ENCODE measurements at places on chromosomes 5 and 9. TPM values are rescaled to one million over a fixed set of nuclear protein-coding genes. Genes with fewer than 3 reads are reported as not detected.

DNA sequence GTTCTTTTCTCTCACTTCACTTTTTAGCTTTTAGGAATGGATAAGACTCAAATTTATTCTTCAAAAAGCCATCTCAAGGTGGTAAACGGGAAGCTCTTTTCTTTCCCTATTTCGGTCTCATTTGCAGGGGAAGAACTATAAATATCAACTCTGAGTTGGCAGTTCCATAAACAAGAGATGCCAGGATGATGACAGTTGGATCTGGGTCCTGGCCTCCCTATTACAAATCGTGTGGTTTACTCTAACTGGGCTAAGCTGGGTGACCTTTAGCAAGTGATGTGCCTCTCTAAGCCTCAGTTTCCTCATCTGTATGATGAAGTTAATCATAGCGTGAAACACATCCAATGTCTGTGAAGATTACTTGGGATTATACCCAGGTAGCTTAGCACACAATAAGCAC is 44.2 kb downstream of the TLE4 start:
- DNase-seq, result peak; percentile 36

GRCh38 chr9:99555792-99556191 is 265.9 kb upstream of the NR4A3 start:
- DNase-seq, result peak; percentile 11

GRCh38 chr5:173163219-173163618 is 18.9 kb downstream of the BNIP1 start:
- DNase-seq, result no peak

DNA sequence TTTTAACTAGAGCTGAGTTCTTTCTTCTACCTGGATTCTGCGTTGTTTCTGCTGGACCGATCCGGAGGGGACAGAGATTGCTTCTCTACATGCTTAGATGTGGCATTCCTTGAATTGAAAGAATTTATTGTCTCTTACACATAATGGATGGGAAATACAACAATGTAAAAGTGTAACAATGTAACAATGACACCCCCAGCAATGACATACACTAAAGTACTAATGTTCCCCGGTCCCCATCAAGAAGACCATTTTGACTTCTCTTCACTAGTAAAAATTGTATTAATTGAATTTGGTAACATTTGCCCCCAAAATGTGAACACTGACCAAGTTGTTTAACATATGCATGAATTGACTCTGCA is 760.2 kb downstream of the TAF11L14 start:
- DNase-seq, result no peak

DNA sequence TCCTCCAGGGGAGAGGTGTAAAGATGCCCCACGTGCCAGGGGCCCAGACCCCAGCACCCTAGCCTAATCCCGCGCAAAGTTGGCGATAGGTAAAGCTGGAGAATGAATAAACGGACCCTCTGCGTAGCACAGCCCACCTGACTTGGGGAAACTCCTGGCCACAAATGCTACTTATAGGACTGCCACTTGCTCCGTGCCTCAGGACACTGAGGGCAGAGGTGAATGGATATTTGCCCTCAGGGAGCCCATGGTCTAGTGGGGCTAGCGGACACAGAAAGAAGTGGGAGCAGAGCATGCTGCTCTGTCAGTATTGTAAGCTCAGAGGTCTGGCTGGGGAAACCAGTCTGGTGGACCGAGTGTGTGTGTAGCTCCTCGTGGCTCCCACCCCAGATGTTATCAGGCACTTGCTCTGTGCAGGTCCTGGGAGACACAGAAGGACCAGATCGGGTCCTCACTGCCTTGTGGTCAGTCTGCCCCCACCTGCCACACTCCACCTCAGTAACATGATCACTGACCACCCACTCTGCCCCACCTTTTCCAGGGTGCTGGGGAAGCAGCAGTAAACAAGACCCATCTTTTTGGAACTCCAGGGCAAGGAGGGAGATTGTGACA is 841 bp downstream of the GRK6 start:
- DNase-seq, result no peak

GRCh38 chr9:134962065-134962972 is 44.6 kb upstream of the FCN1 start:
- no peak for DNase-seq

ARID3C gene
- under 0.01 TPM for total RNA-seq

DNA sequence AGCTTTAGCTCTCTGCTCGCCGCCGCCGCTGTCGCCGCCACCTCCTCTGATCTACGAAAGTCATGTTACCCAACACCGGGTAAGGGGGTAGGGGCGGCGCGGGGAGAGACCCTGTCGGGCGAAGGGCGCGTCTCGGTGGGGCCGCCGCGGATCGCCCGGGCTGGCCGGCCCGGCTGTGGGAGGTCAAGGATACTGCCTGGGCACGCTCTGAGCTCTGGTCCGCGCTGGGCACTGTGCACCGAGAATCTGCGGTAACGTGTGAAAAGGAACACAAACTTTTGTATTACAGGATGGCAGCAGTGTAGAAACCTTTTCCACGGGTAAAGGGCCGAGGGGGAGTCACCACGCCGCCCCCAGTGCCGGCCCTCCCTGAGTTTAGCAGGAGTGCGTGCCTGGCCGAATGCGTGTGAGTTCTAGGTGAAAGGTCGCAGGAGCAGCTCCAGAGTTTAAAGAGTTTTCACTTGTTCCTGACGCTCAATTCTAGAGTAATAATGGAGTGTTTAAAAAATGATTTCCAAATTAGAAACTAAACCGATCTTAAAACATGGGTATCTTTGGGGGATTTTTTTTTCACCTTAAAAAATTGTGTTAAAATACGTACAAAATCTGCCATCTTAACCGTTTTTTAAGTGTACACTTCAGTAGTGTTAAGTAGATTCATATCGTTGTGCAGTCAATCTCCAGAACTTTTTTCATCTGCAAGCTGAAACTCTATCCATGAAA is at the start of gene HSDL2:
Gene HSDL2 (plus strand): TSS at position 7 of the 723 bp plus-strand sequence. CDS start 56 bp downstream, at position 63.
- DNase-seq, result peak; percentile 41

GRCh38 chr5:98535901-98536300 is 237.6 kb upstream of the RGMB start:
- DNase-seq, result no peak

DNA sequence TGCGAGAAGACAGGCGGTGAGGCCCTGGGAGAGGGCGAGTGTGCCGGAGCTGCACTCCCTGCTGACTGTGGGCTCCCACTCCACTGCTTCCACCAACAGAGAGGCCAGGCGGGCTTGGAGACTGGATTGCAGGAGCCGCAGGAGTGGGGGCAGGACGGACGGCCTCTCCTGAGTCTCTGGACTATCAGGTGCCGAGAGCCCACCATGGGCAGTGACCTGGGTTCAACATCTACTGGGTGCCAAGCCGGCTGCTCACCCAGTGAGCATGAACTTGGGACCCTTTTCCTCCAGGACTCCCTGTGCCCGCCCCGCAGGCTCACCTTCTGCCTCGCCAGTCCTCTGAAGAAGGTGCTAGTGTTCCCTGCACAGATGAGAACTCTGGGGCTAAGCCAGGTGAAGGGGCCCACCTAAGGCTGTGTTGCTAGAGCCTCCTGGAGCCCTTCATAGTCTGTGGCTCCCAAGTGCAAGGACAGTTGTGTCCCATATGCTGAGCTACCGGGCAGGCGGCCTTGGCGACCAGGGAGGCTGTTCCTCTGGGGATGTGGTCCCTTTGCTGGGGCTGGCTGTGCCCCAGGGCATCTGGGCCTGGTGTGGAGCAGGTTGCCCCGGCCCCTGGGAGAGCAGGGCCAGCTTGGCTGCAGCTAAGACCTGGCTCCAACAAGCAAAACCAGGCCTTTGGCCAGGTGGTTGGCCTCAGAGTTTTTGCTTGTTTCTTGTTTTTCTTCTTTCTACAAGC is 77.7 kb upstream of the PHYKPL start:
- DNase-seq, result no peak

- DNase-seq, result peak; percentile 91
Observed at GRCh38 chr9:73143711-73144328, 7.8 kb upstream of the ANXA1 start.

DNA sequence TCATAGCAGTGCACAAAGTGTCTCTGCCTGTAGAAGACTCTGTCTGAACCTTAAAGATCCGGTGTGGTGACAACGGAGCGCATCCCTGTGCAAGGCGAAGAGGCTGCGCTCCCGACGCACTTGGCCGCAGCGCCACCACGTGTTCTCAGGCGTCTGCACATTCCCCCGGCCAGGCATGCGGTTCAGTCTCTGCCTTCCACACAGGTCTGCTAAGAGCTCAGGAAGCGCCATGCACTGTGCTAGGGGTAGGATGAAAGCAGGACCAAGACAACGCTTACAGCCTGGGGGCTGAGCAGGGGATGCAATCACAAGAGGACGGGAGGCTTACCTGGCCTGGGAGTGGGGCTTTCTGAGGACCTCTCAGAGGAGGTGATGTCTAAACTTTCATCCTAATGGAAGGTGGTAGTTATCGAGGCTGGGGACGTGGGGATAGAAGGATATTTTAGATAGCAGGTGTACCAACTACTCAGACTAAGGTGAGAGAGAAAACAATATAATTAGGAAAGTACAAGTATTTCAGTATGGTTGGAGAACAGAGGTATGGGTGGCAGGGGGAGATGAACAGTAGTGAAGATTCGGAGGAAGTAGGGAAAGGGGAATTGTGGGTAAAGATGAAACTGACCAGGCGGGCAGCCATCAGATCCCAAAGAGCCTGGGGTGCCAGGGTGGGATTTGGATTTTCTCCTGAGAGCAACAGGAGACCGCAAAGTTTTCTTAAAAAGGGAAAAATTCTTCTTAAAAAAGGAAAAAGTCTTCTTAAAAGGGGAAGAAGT is 13.3 kb downstream of the CAPSL start:
- peak; percentile 65 for DNase-seq

DNA sequence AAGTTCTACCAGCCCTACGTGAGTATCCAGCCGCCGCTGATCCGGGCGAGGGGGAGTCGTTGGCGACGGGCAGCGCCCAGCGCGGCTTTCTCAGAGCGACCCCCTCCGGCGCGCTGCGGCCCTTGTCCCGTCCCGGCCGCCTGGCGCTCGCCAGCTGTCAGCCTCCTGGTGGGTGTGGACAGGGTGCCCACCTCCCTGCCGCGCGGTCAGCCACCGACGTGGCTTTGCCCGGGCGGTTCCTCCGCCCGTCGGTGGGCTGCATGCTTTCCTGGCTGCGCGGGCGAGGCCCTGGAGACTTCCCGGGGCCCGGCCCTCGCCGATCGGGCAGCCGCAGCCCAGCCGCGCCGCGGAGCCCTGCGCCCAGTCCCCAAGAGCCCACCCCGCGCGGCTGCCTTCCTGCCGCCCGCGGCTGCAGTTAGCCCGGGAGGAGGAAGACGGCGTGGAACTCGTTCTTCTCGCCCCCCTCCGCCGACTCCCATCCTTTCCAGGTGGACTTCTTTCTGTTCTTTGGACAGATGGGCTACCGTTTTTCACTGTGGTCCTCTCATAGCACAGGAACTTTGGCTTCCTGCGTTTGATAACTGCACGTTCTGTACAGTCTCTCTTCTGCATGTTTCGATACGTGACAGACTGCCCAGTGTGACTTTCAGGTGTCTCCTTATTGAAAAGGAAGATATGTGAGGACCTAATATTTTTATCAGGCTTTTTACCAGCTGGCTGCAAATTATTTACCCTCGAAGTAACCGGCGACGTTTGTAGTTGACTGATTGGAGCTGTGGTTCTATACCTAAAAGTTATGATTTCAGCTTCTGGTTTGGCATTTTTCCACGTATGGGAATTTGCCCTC is 577 bp downstream of the AP3S1 start:
- no peak for DNase-seq

- peak; percentile 63 for DNase-seq
Observed at GRCh38 chr9:90002397-90003271, 397.8 kb downstream of the GADD45G start.

DNA sequence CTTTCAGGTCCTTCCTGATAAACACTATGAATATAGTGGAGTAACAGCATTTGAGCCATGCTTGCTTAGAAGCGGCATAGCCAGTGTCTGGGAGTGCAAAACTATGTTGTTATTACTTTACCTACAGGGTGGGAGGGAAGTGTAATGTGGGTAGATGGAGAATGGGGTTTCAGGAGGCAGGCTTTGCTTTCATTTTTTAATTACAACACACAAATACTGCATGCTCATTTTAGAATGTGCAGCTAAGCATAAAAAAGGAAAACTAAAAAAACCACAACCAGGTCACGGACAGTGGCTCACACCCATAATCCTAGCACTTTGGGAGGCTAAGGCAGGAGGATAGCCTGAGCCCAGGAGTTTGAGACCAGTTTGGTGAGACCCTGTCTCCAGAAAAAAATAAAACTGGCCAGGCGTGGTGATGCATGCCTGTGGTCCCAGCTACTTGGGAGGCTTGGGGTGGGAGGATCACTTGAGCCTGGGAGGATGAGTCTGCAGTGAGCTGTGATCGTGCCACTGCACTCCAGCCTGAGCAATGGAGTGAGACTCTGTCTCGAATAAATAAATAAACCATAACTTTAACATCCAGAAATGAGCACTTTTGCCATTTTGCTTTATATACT is 20.2 kb downstream of the HAVCR1 start:
- DNase-seq, result no peak

GRCh38 chr5:110441035-110441434 is 285.4 kb downstream of the TMEM232 start:
- peak; percentile 42 for DNase-seq

- no peak for DNase-seq
Observed at GRCh38 chr5:1133108-1133507, 21.2 kb upstream of the SLC12A7 start.

DNA sequence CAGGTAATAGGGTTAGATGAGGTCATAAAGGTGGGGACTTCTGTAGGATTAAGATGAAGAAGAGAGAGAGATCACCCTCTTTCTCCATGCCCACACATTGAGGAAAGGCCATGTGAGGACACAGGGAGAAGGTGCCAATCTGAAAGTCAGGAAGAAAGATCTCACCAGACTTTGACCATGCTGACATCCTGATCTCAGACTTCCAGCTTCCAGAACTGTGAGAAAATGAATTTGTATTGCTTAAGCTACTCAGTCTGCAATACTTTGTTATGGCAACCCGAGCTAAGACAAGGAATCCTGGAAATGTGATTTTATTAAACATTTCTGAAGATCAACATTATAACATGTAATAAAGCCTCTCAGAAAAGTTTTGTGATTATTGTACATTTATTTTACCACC is 3.5 kb upstream of the CSNK1G3 start:
- no peak for DNase-seq

ZFP2 gene
- total RNA-seq, result 2.8 TPM

GRCh38 chr9:83978992-83979811 is 813 bp downstream of the HNRNPK start:
- DNase-seq, result peak; percentile 85

DNA sequence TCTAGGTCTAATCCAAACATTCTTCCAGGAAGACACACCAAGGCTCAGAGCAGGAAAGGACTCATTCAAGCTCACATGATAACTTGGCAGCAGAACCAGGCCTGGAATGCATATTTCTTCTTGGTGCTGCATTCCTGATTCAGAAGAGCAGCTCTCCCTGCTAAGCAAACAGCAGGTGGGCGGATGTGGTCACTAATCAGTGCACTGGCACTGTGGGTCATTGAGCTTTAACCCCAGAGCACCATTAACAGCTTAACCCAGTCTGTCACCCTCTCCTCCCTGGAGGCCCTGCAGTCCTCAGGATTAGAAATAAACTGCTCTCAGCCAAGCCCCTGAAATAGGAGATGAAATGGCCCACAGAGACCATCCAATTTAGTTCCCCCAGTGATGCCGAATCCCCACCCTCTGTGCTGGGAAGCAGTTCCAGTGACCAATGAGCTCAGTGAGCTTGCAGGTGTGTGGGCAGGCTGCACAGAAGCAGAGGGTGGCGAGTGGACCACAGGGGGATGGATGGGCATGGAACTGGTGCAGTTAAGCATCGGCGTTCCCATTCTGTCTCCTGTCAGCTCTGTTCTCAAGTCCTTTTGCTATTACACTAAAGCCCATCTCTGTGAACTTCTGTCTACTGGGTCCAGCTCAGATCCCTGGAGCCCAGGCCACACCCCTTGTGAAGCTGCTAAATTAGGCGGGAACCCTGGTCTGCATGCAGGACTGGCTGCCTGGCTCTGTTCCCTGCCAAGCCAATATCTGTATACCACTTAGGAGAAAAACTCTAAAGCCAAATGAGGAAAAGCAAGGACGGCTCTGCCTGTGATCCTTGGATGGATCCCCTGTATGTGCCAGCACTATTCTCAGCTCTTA is 16.6 kb upstream of the MEGF9 start:
- DNase-seq, result peak; percentile 73

Data from fibroblast of lung (primary cell).